Esophagus mucosa (tissue), 1 donor: ENCODE measurements at places on chromosomes 7 and 10.

DNA sequence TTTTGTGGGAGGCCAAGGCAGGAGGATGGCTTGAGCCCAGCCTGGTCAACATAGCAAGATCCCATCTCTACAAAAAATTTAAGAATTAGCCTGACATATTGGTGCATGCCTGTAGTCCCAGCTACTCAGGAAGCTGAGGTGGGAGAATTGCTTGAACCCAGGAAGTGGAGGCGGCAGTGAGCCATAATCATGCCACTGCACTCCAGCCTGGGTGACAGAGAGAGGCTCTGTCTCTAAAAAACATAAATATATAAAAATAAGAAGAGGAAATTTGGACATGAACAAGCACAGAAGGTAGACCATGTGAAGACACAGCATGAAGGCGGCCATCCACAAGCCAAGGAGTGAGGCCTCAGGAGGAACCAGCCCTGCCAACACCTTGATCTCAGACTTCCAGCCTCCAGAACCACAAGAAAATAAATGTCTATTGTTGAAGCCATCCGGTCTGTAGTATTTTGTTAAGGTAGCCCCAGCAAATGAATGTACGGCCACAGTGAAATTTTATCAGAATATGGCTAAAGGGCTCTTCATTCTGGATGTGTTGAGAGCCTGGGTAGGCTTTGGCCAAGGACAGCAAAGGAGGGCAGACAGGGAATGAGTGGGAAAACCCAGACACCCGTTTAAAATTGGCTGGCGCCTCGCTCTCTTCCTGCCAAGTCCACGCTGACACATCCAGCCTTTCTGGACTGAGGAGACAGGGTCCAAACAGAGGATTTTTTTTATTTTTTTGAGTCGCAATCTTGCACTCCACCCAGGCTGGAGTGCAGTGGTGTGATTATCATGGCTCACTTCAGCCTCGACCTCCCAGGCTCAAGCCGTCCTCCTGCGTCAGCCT lies 12.9 kb upstream of the GRID2IP start:
- ATAC-seq, result no peak

DNA sequence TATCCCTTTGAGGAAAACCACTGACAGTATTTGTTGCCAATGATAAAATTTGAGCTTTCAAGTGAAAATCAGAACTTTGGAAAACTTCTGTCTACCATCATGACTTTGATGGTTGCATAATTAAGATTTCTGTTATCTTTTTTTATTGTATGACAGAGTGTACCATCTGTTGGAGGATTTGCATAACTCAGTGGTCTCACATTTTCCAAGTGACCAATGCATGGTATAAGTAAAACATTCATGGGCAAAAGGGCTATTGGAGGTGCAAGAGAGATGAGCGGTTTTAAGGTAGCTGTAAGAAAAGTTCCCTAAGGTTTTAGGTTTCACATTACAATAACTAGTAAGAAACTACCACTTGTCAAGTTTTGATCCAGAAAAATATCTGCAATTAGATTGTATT lies 625.3 kb downstream of the PARD3 start:
- no peak for ATAC-seq

- no peak for ATAC-seq
These were observed 205.2 kb downstream of the GRM8 start for GRCh38 chr7:127047521-127047920.

- no peak for ATAC-seq
These were observed 20.0 kb downstream of the TWIST1 start for GRCh38 chr7:19097165-19098055.

GRCh38 chr10:90890347-90890746 lies 18.6 kb downstream of the RPP30 start:
- no peak for ATAC-seq

- no peak for ATAC-seq
These were observed 13.7 kb downstream of the SCART1 start for GRCh38 chr10:133467286-133467911.

- no peak for ATAC-seq
These were observed 33.0 kb downstream of the UCMA start for GRCh38 chr10:13201132-13201531.

GRCh38 chr7:16260236-16260728 lies 161.1 kb downstream of the CRPPA start:
- no peak for ATAC-seq

GRCh38 chr7:48901966-48902365 lies 22.4 kb upstream of the CDC14C start:
- ATAC-seq, result no peak

DNA sequence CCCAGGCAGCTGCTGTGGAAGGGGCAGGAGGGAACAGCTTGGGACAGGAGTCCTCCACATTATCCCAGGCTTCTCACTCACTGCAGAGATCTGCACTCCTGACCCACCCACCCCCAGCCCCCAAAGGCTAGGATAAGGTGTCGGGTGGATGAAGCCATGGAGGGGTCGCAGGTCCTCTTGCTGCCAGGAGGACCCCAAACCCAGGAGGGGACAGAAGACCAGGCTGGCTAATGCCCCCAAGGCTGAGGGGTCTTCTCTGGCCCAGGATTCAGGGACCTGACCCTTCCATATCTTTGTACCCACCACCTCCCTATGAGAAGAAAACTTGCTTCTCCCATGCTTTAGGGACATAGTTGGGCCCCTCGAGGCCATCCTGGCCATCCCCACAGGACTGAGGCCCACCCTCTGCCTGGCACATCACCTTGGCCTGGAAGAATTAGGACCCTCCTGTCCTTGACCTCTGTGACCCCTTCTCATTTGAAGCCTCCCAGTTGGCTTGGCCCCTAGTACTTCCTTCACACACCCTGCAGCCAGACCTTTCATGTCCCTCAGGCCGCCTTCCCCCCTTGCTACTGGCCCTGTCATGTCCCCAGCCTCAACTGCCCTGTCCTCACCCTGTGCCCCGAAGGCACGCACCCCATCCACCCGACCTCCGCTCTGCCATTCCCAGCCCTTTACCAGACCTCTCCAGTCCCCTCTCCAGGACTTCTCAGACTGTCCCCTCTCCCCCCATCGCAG lies 21.6 kb downstream of the KCNH2 start:
- ATAC-seq, result no peak

DNA sequence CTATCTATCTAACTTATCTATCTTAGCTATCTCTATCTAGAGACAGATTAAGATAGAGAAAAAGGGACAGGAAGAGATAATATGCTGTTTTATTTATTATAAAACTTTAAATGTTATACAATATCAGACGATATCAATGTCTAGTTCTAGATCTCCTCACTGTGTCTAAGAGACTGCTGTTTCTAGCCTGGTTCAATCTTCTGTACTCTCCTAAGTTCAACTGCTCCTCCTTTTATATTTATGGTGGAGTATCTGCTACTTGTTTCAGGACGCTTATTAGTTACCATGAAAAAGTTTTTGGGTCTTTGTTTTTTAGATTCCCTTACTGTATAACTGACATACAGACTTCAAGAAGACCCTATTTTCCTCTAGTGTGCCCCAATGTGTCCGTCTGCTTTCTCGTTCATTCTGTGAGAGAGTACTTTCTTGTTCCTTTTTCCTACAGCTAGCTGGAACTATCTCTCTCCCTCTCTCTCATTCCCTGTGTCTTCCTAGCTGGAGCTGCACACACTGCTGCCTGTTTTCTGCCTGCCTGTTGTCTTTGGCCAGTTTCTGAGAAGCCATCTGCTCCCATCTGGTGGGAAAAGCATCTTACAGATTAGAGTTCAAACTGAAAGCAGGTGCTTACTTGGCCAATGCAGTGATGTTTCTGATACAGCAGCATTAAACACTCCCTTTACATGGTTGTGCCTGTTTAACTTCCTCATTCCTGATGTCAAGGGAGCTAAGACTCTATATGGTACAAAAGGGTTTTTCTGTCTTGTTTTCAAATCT lies 49.4 kb upstream of the ARL4A start:
- no peak for ATAC-seq

DNA sequence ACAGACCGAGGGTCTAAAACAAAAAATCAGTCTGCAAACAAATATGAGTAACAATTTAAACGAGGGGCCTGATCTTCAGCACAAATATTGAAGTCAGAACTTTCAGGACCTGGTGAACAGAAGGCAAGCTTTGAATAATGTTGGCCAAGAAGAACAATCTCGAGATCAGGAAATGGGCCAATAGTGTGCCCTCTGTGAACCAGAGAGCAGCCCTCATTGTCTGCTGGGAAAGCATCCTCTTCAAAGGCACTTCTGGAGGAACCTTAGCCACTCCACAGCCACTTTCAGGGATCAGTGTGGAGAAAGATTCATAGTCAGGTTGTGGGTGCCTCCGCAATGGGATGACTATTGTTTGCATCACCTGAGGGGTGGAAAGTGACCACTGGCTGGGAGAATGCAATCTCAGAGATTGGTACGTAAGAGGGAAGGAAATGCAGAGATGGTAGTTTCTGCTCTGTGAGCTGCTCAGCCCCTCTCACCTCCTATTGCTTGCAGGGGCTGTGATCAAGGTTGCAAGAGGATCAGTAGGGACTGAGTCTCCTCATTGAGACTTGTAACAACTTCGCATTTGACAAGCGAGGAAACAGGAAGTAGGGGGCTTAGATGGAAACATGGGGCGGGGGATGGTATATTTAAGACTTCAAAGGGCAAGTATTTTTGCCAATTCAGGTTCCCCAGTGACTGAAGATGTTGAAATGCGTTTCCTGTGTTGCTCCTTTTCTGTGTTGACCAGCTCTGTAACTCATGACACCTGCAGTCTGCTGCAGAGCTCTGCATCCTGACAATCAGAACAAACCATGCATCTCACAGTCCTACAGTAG lies 28.4 kb upstream of the IFRD1 start:
- ATAC-seq, result no peak

- ATAC-seq, result no peak
These were observed 192.3 kb downstream of the IMMP2L start for GRCh38 chr7:111370002-111370401.

GRCh38 chr10:89029785-89030437 lies 39.3 kb downstream of the FAS start:
- peak; percentile 66 for ATAC-seq
